ENCODE measurements at places on chromosomes 5 and 9.

DNA sequence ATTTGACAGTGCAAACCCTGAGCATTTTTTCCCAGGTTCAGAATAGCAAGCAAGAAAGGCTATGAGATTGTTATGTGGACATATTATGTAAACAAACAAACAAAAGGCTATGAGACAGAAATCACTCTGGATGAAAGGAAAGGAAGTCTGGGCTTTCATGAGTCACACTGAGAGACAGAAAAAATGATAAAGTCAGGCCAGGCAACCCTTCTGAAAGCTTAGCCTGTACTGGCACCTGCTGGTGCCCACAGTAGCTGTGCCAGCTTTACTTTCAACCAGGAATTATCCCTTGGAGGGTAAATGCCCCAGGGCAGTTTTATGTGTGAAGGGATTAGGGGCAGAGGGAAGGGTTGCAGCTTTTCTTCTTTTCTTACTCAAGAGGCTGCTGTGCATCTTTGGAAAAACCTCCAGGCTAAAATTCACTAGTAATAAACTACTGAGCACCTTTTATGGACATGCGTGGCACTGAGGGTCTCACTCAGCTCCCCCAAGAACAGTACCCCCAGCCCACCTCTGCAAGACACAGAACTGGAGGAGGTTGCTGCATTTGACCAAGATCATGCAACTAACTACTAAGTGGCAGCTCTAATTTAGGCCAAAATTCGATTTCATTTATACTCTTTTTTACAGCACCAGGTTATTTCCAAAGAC, 41.7 kb downstream of the ACTL7B start:
- no peak for DNase-seq

DNA sequence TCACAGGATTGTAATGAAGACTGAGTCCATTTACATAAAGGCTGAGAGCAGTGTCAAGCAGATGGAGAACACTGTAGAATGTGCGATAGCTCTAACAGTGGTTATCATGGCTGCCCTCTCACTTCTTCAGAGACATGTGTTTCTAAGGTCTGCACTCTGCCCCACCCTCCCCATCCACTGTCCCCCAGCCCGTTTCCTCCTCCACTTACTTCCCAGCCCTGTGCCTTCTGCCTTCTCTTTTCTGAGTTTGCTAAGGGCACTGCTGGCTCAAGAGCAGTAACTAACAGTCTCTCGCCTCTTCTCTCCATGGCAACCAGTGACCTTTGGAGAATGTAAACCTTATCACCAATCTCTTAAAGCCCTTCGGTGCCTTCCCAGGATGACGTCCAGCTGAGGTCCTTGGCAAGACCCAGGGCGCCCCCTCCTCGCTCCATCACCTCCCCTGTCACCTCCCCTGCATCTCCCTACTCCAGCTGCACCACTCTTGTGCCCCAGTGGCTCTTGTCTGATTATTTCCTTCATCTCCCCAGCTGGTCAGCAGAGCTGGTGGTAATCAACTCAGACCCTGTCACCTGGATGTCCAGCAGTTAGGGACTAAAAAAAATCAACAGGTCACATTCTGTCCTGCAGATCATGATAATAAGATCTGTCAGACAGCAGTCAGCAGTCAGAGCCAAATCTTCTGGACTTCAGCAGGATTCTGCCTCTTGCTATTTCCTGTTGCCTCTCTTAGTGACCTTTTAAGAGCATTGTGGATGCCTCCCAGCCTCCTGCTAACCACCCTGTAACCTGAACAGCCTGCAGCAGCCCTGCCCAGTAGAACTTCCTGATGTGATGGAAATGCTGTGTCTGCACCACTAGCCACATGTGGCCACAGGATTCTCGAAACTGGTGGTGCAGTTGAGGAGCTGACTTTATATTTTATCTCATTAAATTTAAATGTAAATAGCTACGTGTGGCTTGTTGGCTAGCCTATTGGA, 9.0 kb downstream of the FXN start:
- DNase-seq: no peak

GRCh38 chr5:470961-471749, 28.2 kb downstream of the EXOC3 start:
- no peak for DNase-seq

- DNase-seq: no peak
These were observed 10.0 kb upstream of the GRIN1 start for GRCh38 chr9:137128862-137129455.
